Activated T-cell treated with anti-CD3 and anti-CD28 coated beads for 4 hours (primary cell): ENCODE measurements at places on chromosomes 5 and 9.

DNA sequence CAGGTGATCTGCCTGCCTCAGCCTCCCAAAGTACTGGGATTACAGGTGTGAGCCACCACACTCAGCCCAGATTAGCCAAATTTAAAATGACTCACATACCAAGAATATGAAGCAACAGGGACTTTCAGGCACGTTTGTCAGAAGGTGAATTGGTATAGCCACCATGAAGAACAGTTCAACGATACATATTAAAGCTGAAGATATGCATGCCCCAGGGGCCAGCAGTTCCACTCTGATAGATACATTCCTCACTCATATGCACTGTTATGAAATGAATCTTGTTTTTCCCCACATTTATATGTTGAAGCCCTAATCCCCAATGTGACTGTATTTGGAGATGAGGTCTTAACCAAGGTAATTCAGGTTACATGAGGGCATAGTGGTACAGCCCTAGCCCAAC lies 22.5 kb downstream of the SLC35D2 start:
- DNase-seq, result no peak

DNA sequence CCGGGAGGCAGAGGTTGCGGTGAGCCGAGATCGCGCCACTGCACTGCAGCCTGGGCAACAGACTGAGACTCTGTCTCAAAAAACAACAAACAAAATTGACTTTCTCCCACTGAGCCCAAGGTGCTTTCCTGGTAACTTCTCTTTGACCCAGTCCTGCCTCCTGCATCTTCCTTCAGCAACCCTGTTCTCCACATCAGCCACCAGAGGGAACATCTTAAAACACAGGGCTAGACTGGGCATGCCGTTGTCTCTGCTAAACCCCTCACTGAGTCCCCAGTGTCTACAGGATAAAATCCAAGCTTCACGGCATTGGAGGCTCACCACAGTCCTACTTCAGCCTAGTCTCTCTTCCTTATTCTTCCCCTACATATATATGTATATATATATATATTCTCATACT lies 39.8 kb upstream of the KCNMB1 start:
- no peak for DNase-seq

- DNase-seq, result no peak
Measured at GRCh38 chr9:97311798-97312500, 4.5 kb downstream of the CCDC180 start.

- DNase-seq, result no peak
Measured at GRCh38 chr5:144710637-144711036, 540.0 kb downstream of the KCTD16 start.

GRCh38 chr9:125974705-125975104 lies 227.5 kb downstream of the PBX3 start:
- DNase-seq, result no peak

GRCh38 chr9:124654431-124654830 lies 116.7 kb downstream of the NR6A1 start:
- DNase-seq, result no peak

- DNase-seq, result no peak
Measured at GRCh38 chr9:91572044-91572443, 148.4 kb upstream of the NFIL3 start.

DNA sequence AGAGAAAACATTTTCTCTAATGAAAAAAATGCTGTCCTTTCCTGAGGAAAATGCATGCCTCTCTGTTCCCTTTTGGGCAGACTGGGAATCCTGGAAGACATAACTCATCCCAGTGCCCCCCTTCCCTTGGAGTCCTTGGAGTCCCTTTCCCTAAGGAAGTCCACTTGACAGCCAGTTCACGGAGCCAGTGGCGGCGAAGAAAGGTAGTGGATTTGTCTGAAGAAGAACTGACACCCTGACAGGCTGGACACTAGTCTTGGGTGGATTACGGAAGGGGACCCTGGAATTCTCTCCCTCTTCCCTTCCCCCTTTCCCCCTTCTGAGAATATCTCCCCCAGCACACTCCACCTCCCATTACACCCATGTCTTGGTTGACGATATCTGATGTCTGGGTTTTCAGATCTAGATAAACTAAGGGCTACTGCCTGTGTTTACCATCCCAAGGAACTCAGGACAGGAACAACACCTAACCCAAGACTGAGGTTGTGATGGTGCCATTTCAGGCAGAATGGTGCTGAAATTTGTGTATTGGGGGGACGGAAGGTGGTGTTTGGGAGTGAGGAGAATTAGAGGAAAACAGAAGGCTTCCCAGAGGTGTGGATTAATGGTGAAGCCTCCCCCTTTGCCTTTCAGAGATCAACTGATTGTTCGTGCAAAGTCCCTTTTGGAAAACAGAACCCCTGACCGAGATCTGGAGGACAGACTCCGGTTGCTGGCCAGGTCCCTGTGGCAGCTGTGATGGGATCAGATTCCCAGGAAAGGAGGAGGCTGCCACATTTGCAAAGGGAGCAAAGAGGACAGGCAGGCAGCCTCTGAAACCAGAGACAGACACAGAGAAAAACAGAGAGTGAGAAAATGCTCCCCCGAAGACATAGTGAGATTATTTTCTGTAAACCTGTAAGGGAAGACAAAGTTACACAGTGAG lies 704 bp downstream of the SPARC start:
- no peak for DNase-seq

GRCh38 chr5:147887930-147888329 lies 9.4 kb downstream of the SCGB3A2 start:
- no peak for DNase-seq

- DNase-seq, result no peak
Measured at GRCh38 chr5:154590093-154590724, 112.2 kb upstream of the HAND1 start.

DNA sequence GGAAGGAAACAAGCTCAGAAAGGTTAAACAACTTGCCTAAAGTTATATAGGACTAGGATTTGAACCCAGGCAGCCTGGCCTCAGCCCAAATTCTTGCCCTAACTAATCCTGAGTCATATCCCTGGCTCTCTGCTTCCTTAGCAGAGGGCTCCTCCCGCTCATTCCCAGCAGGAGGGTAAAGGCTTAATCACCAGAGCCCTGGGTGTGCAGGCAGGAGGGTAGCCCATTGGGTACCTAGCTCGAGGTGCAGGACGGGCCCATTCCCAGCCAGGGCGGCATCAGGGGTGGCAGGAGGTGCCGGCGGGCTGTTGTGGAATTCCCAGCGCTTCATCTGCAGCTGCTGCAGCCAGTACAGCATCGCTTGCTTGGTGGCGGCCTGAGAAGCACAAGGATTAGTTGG lies 3.9 kb downstream of the TBC1D2 start:
- no peak for DNase-seq

DNA sequence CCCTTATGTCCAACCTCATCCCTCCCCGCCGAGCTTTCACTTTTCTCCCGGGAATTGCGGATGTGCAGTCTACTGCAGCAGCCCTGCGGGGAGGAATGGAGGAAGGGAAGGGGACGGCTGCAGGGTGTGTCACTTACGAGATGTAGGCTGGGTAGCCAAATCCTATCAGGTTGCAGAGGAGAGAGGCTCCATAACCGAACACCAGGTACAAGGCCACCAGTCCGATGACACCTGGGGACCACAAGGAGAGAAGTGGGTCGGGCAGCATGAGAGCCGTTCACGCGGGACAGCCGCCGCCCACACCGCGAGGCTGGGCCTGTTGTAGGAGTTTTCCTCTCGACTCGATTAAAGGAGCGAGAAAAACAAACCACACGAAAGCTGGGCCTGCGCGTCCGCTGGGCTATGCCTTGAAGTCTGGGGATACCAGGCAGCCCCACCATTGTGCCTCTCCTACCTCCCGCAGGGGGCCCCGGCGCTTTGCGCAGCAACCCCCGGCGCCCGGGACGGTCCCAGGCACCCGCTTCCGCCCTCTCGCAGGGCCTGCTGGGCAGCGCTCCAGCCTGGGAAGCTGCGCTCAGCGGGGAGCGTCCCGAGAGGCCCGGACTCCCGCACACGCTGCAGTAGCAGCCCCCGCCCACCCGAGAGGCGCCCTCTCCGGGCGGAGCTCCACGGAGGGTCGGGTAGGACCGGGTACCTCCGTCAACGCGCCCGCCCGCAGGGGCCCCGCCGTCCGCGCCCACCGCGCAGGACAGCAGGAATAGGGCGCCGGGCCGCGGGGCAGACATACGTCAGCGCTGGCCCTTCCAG lies 798 bp downstream of the REEP5 start:
- DNase-seq, result peak; percentile 36

DNA sequence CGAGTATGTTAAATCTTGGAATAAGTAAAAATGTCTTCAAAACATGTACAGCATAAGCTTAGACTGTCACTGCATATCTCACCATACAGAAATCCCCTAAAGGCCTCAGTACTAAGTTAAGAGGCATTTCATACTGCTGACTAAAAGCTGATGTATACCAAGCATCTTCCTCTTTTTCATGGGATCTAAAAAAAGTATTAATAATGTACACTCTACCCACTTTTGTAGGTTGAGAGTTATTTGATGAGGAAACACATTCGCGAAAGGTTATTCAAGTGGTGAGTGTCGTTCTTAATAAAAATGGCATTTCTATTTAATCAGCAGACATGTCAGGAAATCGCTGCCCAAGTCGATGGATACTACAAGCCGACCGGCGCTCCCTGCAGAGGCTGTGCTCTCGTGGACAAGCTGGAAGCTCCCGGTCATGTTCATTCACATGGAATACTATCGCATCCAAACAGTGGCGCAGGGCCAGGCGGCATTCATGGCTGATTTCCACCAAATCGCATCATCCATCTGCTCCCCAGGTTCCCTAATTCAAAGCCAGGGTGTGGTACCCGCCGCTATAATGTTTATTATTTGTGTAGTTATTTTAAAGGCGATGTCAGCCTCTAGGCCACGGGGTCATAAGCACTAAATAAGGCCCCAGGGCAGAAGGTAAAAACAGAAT lies 724 bp downstream of the SGTB start:
- DNase-seq, result no peak

DNA sequence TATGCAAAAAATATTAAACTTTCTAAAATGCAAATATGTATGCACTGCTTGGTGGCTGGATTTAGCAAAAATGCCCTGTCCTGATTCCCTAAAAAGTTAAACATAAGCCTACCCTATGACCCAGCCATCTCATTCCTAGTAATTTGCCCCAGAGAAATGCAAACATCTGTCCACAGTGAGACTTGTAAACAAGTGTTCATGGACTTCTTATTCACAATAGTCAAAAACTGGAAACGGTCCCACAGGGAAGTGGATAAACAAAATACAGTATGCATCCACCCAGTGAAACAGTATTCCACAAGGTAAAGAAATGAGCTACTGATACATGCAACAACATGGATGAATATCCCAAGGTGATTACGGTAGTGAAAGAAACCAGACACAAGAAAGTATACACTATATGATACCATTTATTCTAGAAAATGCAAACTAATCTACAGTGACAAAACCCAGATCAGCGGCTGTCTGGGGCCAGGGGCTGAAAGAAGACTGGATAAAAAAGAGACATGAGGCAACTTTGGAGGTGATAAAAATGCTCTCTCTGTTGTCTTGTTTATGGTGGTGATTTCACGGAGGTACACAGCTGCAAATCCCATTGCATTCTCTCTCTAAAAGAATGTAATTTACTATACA lies 277.3 kb downstream of the GLIS3 start:
- DNase-seq, result no peak

- no peak for DNase-seq
Measured at GRCh38 chr9:126146254-126147145, 180.1 kb upstream of the MVB12B start.

DNA sequence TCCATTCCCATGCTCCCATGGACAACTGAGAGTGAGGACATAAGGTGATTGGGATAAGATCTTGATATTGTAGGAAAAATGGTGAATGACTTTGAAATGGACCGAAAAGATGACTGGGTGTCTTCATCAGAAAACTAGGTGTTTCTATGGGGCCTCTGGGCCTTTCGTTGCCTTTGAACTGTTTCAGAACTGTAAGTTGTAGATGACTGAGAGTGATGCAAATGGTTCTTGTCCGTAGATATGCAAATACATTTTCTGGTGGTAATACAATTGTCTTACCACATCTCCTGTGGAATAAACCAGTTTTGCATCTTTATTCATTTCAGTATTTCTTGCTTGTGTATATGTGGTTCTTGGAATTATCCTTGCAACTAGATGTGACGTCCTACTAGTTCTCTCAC lies 16.0 kb upstream of the TEX48 start:
- DNase-seq, result no peak

- DNase-seq, result no peak
Measured at GRCh38 chr5:173712609-173713175, 96.2 kb upstream of the BOD1 start.

DNA sequence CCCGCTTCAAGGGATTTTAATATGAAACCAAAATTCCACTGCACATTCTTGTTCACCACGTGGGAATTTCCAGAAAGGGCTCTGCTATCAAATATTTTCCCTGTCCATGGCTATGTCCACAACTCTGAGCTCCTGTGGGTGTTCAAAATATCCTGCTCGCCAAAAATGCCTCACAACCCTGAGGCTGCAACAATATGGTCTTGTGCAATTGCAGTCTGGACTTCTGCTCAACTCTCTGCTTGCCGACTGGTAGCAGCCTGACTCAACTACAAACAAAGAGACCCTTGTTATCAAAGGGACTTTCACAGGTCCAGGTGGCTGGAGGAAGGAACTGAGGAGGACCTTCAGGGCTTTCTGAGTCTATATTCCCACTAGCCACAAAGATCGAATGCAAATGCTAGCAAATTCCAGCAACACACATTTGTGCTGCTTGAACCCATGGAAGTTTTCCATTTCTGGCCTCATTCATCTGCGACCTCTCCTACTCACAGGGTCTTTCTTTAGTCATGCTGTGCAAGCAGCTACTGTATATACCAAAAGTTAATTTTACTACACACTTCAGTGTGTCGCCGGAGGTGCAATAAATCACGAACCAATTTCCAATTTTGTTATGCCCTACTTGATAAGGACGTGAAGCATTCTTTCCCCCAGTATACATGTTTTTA lies 169.2 kb upstream of the SLC30A5 start:
- no peak for DNase-seq

DNA sequence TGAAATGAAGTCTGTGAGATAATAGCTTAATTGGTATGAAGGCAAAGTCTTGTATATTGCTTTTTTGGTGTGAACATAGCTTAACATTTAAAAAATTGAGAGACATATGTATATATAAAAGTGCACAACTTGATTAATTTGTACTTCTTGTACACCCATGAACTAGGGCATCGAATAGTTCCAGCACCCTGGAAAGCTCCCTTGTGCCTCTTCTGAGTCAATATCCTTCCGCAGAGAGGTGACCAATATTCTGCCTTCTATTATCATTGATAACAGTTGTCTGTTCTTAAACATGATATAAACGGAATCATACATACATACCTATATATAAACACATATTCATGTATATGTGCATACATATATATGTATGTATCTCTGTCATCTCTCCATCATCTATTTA lies 185.4 kb downstream of the PHF2 start:
- no peak for DNase-seq

DNA sequence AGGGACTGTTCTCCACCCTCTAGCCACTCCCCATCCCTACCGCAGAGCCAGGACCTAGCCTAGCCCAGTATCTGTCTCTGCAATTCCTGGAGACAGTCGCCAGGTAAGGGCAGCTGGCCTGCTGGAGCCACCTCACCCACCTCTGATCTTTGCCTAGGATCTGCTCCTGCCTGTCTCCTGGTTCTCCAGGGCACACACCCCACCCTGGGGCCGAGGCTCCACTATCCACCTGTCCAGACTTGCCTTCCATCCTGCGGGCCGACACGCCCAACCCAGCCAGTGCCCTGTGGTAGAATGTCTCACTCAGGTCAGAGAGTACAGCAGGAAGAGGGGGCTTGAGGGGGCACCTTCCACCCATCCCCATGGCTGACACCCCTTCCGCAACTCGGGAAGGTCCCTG lies 15.7 kb upstream of the AQP7 start:
- no peak for DNase-seq

GRCh38 chr5:95281226-95281625 lies 3.7 kb downstream of the MCTP1 start:
- DNase-seq, result no peak

- DNase-seq, result no peak
Measured at GRCh38 chr9:115517335-115518075, 399.5 kb upstream of the TNC start.
